CD8-positive, alpha-beta memory T cell (primary cell): ENCODE measurements at places on chromosomes 6 and 20. TPM values are rescaled to one million over a fixed set of nuclear protein-coding genes. Genes with fewer than 3 reads are reported as not detected.

- DNase-seq: no peak
Observed at GRCh38 chr6:93496548-93496947, 77.2 kb upstream of the EPHA7 start.

DNA sequence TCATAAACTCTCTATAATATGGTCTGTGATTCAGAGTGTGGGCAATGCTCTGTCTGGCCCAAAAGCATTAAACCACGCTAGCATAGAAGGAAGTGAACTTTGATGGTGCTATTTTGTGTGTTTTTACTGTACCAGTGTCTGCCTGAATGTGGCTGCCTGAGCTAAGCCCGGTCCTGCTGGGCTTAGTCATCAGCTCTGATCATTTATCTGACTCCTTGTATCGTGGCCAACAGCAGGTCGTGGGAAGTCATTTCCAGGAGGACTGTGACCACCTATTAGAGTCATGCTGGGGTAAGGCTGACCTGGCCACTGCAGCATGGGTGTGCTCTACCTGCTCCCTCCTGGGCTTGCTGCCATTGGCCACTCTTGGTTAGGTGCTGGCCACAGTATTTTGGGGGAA lies 239.1 kb upstream of the CEP162 start:
- DNase-seq: no peak

- no peak for DNase-seq
Observed at GRCh38 chr6:116010386-116010785, 50.3 kb downstream of the FRK start.

DNA sequence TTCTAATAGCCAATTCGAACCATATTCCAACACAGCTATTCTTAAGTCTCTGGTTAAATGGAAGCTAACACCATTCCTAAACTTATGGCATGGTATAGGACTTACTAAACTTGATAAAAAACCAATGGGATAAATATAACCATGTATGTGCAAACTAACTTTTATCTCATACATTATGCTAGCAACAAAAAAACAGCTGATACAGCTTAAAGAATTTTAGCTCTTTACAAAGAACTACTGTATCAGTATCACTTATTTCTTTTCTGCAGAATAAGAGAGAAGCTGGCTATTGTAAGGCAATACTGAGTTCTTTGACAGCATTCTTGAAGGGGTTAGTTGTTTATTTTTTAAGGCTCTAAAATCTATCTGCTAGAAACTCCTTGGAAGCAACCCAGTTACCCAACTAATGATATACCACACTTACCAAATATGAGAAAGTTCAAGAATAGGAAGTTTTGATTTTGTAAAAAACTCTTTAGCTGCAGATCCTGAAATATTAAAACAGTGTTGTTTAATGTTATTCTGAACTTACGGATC lies 44.9 kb downstream of the REPS1 start:
- no peak for DNase-seq

DNA sequence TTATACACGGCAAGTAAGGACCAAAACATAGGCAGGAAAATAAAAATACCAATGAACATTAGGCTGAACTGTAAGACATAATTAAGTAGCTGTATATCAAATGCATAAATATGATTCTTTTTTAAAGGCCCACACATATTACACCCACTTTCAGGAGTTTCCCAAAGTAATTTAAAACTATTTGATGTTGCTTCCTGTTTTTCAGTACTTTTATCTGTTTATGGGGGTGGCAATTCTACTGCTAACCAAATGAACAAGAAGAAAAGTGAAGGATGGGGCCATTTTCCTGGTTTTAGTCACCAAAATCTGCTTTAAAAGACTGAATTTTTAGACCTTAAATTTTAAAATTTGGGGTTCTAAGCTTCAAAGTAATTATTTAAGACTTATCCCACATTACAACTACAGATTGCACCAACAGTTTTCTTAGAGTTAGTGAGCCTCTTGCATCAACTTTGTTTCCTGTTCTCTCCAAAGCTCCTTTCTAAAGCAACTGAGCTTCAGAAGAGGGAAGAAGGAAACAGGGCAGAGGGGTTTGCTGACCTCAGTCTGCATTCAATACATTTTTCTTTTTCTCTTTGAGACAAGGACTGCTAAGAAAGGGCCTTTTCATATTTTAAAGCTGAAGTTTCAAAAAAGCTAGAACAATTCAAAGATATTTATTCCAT lies 191.0 kb downstream of the BACH2 start:
- no peak for DNase-seq

GRCh38 chr6:44072959-44073611 lies 54.2 kb downstream of the MRPL14 start:
- peak; percentile 72 for DNase-seq

GRCh38 chr20:53750827-53751619 lies 157.4 kb upstream of the ZNF217 start:
- DNase-seq: peak; percentile 2

DNA sequence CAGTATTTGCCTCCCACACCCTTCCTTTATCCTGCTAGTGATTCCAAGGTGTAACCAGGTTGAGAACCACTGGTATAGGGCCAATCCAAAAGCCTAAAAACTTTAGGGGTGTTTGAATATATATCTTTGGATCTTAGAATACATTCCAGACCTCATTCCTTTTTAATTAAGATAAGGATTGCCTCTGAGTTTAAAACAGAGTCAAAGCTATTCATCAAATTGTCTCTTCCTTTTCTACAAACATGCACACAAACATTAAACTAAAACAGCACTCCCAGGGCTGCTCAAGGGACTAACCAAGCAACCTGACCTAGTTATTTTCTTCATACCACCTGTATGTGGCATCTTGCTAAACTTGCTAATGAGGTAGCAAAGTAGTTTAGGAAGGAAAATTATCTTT lies 22.1 kb upstream of the COL9A1 start:
- DNase-seq: no peak

DNA sequence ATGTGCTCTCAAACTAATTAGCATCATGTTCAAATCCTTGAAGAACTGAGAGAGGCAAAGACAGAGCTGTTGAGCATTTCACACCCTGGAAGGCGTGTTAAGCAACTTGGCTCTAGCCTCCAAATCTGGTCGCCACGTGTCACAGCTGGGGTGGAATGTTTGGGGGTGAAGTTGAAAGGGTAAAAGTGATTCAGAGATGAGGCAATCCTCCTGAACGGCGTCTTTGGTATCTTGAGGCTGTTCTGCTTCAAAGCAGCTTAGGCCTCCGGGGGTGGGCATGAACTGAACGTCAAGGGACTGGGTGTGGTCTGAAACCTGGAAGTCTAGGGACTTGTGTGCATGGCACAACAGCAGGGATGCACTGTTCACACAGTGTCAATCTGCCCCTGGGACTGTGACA lies 62.3 kb downstream of the TRAM2 start:
- DNase-seq: no peak

DNA sequence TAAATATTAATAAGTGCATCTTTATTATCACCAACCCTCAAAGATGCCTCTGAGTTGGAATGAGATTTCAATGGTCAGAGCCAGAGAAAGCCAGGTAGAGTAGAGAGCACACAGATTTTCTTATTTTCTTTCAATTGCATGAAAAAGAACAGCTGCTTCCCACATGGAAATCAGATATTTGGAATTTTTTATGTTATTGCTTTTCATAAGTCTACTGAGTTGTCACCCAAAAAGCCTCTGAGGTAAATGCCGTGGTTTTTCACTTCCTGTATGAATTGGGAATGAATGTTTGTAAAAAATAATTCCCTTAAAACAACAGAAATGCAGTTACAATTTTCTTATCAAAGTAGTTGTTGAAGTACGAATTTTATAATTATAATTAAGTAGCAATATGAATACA lies 563.1 kb downstream of the RFPL4B start:
- no peak for DNase-seq

GRCh38 chr20:38973107-38973506 lies 11.0 kb downstream of the DHX35 start:
- DNase-seq: no peak

- DNase-seq: no peak
Observed at GRCh38 chr6:100267721-100268123, 197.0 kb downstream of the SIM1 start.

- no peak for DNase-seq
Observed at GRCh38 chr20:14821251-14821650, 483.8 kb upstream of the FLRT3 start.

DNA sequence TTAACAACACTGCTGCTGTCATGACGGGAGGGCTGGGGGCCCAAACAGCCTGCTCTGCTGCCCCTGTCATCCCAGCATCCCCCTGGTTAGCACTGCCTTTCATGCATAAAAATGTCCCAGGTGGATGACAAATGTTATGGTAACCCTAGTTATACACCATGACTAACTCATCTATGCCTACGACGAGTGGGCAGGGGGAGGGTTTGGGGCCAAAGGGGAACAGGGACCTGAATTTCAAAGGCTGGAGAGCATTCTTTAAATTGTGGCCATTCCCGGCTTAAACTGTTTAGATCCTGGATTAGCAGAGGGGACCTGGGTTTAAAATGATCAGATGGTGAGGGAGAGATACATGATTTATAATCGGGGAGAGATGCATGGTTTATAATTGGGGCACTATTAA lies 24.4 kb downstream of the GNAS-AS1 start:
- DNase-seq: no peak

GRCh38 chr6:23339268-23339667 lies 769.9 kb downstream of the HDGFL1 start:
- DNase-seq: no peak

GRCh38 chr20:10219452-10219791 lies 792 bp downstream of the SNAP25 start:
- DNase-seq: peak; percentile 42

GRCh38 chr6:135043846-135044245 lies 10.8 kb downstream of the HBS1L start:
- no peak for DNase-seq

- DNase-seq: no peak
Observed at GRCh38 chr6:14861491-14861943, 384.4 kb upstream of the JARID2 start.

- no peak for DNase-seq
Observed at GRCh38 chr6:154370545-154370944, 13.9 kb upstream of the IPCEF1 start.

DNA sequence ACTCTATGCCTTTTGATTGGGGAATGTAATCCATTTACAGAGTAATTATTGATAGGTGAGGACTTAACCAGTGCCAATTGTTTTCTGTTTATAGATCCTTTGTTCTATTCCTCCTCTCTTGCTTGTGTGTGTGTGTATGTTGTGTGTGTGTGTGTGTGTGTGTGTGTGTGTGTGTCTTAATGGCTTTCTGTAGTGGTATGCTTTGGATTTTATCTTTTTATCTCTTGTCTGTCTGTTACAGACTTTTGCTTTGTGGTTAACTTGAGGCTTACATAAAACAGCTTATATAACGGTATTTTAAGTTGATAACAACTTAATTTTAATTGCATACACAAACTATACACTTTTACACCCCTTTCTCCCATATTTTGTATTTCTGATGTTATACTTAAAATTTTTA lies 54.7 kb downstream of the CDC5L start:
- no peak for DNase-seq

GRCh38 chr6:123715006-123715863 lies 78.5 kb upstream of the TRDN start:
- DNase-seq: no peak

DNA sequence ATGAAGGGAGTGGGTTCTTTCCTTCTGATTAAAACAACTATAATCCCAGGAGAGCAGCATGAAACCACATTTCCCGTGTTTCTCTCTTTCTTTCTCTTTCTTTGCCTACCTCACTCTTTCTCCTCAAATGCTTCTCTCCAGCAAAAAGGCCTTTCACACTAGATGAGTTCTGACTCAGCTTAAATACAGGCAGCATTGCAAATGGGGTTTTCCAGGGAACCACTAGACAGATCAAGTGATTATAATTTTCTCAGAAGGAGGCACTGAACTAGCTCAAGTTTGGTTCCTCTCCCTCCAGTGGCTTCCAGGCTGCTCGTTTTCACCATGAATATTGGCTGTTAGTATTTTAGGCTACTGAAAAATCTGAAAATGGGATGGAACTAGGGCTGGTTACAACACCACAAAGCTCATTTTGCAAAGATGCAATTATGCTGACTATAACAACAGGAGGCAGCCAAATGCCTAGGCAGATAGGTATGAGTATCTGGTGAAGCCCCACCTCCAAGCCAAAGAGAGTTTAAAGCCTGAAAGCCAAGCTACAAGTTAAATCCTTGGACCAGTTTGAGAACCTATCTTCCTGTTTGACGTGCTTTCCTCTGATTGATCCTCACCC lies 260.0 kb downstream of the MMUT start:
- DNase-seq: no peak

DNA sequence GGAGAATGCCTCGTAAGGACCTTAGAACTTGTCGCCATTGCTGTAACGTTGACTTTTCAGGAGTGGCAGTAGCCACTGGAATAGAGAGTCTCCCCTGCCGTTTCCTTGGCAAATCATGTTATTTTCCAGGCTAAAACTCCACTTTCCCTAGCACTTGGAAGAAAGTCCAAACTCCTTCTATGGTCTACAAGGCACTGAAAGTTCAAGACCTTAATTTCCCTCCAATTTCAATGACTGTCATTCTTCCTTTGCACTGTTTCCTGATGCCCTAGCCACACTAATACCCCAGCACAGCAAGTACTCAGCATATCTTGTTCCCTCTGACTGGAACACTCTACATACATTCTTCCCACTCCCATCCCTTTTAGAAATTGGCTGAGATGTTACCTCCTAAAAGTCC lies 1.8 kb upstream of the TBPL1 start:
- DNase-seq: no peak

DNA sequence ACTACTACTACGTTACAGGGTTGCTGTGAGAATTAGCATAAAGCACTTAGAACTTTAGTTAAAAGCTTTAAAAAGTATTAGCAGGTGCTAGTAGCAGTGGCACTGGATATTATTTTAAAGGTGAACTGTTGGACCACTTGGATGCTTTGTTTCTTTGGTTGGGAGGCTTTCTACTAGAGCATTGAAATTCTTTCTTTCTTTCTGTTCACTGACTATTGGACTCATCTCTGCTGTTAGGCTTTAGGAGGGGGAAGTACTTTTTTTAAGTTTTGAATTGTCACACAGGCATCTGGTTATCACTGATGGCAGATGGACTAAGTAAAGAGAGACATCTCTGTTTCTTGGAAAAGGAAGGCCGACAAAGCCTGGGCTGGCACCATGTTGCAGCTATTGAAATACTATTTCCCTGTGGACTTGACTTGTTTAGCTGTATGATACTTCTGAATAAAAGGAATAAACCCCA lies 4.8 kb downstream of the TBPL1 start:
- DNase-seq: no peak

Gene BPIFA1
- total RNA-seq: not detected

Gene PNPLA1
- not detected for total RNA-seq

Gene SEC63
- 85.1 TPM for total RNA-seq

Gene WFDC12
- not detected for total RNA-seq

Gene NRSN2
- total RNA-seq: 7.6 TPM

Gene EPPIN
- total RNA-seq: not detected

Gene CFAP206
- total RNA-seq: not detected

Gene ITPA
- 90.4 TPM for total RNA-seq

Gene ASF1A
- 46.1 TPM for total RNA-seq

Gene CSTF1
- 54.7 TPM for total RNA-seq

Gene LAMA2
- total RNA-seq: 0.09 TPM

Gene CLPSL1
- not detected for total RNA-seq

Gene IL17F
- 2.3 TPM for total RNA-seq

Gene LY6G5B
- total RNA-seq: 21.2 TPM

Gene WFDC10B
- not detected for total RNA-seq

Gene BEND3
- 7.5 TPM for total RNA-seq

Gene UNC93A
- total RNA-seq: not detected

Gene YTHDF1
- total RNA-seq: 47.0 TPM
